Omental fat pad (tissue), 4 donors: ENCODE measurements at places on chromosomes 4 and X.

DNA sequence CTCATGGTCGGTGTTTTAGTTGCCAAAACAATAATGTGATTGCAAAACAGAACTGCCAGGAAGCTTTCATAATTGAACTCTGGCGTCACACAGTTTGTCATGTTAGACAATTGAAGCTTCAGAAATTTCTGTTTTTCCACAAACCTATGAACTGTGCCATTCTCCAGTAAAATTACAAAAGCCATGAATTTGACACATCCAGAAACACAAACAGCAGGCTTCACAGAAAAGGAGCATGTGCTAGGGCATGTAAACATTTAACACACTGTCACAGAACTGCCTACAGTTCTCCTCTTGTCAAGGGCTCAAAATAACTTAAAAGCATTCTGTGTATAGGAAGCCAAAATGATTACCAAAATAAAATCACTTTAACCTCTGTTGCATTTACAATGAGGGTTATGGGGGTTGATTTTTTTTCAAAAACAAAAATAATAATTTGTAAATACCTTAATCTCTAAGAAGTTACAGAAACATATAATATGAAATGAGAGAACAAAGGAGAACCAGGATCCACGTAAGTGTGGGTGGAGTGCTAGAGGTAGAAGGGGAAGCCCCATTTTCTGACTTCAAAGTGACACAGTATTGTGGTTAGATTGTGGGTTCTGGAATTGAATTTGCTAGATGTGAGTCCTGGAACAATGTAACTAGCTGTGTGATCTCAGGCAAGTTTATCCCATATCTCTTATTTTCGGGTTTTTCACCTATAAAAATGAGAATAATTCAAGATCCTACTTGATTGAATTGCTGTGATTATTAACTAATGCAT lies 295.0 kb downstream of the CENPC start:
- no peak for DNase-seq

DNA sequence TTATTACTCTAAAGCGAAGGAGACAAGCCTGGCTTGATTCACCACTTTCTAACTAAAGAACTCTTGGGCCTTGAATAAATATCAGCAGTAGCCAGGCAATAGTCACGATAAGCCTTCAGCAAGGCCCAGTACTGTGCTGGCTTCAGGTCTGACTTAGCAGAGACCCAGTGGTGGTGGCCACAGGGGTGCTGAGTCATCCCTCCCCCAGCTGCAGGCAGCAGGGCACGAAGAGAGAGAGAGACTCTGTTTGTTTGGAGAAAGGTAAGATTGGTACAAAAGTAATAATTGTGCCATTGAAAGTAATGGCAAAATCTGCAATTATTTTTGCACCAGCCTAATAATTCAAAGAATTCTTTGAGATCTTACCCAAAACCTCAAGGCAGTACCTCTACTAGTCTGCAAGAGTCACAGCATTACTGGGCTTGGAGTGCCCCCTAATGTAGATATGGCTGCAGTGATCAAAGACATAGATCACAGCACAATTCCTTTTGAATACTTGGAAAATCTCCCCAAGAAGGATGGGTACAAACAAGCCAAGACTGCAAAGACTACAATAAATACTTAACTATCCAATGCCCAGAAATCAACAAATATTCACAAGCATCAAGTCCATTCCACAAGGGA lies 159.5 kb upstream of the USP38 start:
- no peak for DNase-seq

GRCh38 chr4:99965173-99965572 lies 15.1 kb upstream of the H2AZ1 start:
- no peak for DNase-seq

DNA sequence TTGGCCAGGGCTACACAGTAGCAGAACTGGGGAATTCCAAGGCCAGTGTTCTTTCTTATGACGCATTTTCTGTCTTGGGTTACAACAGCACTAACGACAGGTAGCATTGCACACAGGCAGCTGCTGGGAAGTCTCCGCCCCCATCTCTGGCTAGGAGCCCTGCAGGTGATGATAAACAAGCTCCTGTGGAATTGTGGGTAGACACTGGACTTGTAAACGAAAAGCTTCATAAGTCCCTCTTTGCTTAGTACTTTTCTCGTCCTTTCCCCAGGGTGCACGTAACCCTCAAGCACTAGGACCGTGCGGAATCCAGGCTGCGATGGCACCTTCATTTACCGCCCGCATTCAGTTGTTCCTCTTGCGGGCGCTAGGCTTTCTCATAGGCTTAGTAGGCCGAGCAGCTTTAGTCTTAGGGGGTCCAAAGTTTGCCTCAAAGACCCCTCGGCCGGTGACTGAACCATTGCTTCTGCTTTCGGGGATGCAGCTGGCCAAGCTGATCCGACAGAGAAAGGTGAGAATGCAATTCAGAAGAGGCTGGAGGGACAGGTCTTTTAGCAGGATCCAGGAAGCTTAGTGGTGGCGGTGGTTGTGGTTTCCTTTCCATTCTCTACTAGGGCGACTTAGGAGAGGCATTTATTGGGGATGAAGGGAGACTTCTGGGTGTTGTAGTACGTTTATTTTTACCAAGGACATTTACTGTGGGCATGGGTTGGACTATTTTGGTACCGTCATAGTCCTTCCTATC lies at the start of gene FAAH2:
Gene FAAH2 (plus strand): TSS at position 200 of the 745 bp plus-strand sequence. CDS start 120 bp downstream, at position 320.
- DNase-seq: no peak

GRCh38 chr4:74665876-74666275 lies 128.4 kb downstream of the BTC start:
- DNase-seq: no peak

- DNase-seq: no peak
These were observed 12.8 kb downstream of the MTM1 start for GRCh38 chrX:150581093-150581775.

- DNase-seq: no peak
These were observed 22.1 kb downstream of the PPP1R2C start for GRCh38 chrX:42755815-42756214.

DNA sequence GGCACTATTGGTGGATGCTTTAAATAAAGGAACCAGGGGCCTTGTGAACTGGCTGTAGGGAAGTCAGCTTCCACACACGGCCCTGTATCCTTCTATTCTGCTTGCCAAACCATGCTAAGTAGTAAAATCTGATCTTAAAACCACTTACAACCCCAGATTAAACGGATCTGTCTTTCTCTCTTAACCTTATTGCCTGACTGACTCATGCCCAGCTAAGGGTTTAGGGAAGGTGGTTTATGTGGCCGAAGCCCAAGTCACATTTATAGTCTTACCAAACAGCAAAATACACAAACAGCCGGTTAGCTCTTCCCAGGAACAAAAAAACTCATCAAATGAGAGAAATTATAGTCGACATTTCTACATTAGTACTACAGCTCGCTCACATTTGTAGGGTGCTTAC lies 988.4 kb upstream of the TENM3 start:
- DNase-seq: no peak

DNA sequence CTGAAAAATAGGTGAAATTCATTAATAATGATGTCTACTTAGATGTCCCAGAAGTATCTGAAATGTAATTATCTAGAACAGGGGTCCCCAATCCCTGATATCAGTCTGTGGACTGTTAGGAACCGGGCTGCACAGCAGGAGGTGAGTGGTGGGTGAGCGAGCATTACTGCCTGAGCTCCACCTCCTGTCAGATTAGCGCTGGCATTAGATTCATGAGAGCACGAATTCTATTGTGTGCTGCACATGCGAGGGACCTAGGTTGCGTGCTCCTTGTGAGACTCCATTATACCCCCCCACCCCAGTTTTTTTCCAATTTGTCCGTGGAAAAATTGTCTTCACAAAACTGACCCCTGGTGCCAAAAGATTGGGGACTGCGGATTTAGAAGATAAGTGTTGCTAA lies 458.8 kb downstream of the CCSER1 start:
- DNase-seq: no peak

GRCh38 chr4:162938738-162939485 lies 227.8 kb downstream of the NAF1 start:
- no peak for DNase-seq

DNA sequence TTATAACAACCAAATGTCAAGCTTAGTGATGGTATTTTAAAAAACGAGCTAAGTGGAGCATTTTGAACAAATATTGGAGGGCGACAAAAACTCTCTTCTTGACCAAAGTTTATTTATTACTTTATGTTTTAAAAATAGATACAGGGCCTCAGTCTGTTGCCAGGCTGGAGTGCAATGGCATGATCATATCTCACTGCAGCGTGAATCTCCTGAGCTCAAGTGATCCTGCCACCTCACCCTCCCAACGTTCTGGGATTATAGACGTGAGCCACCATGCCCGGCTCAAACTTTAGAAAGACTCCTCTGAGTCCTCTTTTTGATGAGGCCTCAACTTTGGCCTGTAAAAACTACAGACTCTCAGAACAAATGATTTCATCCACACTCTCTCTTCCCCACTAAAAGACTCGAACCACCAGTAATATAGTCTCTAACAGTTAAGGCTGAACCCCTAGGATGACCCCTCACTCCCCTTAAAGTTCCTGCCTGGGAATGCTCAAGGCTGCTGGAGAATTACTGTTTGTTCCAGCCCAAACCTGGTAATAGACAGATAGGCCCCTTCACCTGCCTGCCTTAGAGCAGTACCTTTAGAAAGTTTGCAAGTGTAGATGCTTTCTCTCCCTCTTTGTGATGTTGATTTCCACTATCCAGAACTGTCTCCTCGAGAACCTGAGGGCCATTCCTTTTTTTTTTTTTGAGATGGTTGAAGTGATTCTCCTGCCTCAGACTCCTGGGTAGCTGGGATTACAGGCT lies 55.3 kb upstream of the HPSE start:
- no peak for DNase-seq

- no peak for DNase-seq
These were observed 117.3 kb downstream of the NKX6-1 start for GRCh38 chr4:84381759-84382158.

- no peak for DNase-seq
These were observed 12.3 kb downstream of the LRP2BP start for GRCh38 chr4:185383451-185383850.

GRCh38 chrX:10047631-10048030 lies 80.5 kb downstream of the CLDN34 start:
- DNase-seq: no peak

- DNase-seq: no peak
These were observed 63.4 kb downstream of the DCUN1D4 start for GRCh38 chr4:51906167-51906958.

GRCh38 chrX:10001496-10001895 lies 34.3 kb downstream of the CLDN34 start:
- no peak for DNase-seq

DNA sequence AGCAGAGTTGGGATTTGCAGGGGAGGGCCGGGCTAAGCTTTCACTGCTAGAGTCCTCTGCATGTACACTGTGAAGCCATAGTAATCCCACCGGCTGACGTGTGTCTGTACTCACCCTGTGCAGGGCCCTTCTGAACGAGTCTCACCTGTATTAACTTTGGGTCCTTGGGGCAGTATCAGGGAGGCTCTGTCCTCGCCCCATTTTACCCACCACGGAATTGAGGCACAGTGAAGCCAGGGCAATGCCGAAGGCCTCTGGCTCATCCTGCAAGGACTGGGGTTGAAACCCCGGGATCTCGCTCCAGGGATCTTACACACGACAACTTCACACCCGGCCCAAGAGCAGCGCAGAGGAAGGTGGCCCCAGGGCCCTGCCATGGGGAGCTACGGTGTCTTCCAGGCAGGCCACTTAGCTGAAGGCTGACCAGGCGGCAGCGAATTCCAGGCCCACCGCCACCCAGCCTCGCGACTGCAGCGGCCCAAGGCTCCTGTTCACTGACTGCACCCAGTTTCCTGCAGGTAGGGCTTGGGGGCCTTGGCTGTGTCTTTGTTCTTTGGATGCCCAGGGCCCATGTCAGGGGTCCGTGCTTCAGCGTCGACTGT lies 75.5 kb upstream of the ADRA2C start:
- no peak for DNase-seq

GRCh38 chr4:183163135-183163534 lies 64.1 kb downstream of the WWC2 start:
- DNase-seq: no peak

GRCh38 chrX:44474410-44474809 lies 68.2 kb downstream of the FUNDC1 start:
- no peak for DNase-seq

- no peak for DNase-seq
These were observed 42.4 kb upstream of the ARHGEF6 start for GRCh38 chrX:136823175-136823574.

GRCh38 chr4:173213296-173213695 lies 44.7 kb downstream of the GALNT7 start:
- DNase-seq: no peak

GRCh38 chr4:91233164-91233563 lies 1070.6 kb upstream of the GRID2 start:
- DNase-seq: no peak

GRCh38 chr4:46254788-46255187 lies 130.9 kb upstream of the GABRG1 start:
- DNase-seq: no peak

DNA sequence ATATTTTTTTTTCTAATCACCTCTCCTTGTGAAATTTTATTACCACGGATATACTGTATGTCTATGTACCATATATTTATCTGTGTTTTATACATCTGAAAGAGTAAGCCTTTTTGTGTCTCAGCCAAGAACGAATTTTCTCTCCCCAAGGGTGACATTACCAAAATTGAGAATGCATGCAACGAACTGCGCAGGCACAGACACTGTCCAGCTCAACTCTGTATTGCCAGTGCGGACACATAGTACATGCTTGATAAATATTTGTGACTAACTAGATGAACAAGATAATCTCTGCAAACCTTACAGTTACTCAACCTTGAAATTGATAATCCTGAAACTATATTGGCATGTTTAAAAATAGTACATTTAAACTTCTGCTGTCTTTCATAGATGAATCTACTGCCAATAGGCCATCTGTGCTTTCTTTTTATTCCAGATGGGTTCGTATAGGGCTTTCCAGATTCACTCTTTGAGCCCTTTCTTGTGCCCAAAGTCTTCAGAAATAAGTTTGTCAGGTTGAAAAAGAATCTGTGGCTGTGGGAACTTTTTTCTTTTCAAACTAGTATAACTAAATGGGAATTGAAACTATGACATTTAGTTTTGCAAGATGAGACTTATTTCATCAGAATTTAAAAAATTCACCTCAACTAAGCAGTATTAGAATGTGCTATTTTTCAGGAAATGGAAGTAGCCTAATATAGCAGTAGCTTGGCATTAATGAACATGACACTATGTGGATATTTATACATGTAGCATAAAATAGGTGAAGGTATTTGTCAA lies 38.9 kb downstream of the DTHD1 start:
- no peak for DNase-seq

GRCh38 chrX:131040781-131041180 lies 17.4 kb upstream of the ARHGAP36 start:
- no peak for DNase-seq
